Pancreas (tissue), 10 donors: ENCODE measurements at places on chromosomes 4 and X. TPM values are rescaled to one million over a fixed set of nuclear protein-coding genes. Genes with fewer than 3 reads are reported as not detected.

SMIM43 gene
- not detected for total RNA-seq

DNA sequence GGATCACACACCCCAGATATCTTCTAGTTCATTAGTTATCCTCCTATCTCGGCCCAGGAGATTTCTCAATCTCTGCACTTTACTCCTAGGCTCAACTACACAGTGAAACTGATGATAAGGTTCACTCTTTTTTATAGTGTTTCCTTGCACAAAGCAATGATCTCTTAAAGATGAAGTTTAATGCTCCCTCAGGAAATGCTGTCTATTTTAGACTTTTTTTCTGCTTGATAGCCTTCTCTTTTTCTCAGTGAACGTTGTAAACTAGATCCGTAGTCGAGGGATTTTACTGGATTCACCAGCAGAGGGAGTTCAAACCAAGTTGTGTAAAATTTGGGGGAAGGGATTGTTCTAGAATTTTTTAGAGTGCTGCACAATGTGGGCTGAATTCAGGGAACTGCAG lies 269.6 kb downstream of the GBA3 start:
- no peak for DNase-seq

DNA sequence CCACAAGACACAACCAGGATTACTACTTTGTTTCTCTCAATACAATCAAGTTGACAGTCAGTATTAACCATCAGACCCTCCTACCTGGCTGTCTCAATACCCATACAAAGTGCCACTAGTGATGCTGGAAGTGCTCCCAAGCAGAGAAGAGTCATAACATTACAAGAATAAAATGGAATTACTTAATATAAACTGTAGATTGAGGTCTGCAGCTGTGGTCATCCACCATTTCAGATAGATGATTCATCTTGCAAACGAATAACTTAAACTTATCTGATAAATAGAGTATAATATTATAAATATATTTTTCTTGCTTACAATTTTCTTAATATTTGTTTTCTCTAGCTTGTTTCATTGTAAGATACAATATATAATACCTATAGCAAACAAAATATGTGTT lies 1034.2 kb upstream of the PCDH10 start:
- no peak for DNase-seq

DNA sequence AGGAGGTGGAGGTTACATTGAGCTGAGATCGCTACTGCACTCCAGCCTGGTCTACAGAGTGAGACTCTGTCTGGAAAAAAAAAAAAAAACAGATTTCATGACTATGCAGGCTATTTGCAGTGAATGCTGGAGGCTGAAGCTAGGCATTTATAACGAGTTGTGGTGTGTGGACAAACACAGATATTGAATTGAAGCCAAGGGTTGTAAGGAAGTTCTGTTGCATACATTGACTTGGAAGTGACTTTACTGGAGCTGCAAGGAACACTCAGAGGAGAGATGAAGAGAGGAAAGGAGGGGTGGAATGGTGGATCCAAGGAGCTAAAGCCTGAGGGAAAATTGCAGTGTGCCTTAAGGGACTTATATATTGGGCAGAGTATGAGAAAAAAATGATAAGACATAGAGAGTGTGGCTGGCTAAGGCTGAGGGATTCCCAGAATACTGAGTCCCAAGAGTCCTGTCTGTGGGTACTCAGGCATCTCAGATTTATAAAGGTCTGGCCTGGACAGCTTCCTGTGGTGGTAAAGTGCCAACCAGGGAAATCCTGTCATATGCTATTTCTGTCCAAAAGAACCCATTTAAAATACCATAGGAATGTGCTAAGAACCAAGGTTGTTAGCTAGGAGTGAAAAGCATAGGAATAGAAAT lies 87.8 kb upstream of the GUCY1A1 start:
- no peak for DNase-seq

GRCh38 chr4:67103001-67103747 lies 442.1 kb downstream of the CENPC start:
- no peak for DNase-seq

DNA sequence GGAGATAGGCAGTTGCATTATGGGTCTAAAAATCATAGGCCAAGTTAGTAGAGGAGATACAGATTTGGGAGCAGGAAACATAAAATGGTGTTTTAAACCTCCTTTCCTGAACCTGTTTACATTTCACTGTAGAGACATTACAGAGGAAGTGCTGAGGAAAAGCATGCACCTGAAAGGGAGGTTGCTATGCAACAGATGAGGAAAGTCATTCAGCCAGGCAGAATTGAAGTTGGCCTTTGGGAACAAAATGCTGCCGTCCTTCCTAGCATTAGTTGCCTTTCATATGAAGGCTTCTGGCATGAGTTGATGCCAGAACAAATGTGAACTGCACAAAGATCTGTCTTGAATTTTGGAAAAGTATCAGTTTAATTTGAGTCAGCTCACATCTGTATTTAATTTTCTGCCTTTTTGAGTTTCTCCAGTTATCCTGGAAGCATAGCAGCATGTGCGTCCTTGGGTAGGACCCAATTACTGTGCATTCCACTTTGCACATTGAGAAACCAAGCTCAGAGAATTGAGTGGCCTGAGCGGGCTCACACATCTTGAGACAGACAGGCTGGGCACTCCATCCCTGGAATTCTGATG lies 38.2 kb downstream of the MAGED1 start:
- DNase-seq = no peak
